ENCODE measurements at places on chromosomes 12 and 14. TPM values are rescaled to one million over a fixed set of nuclear protein-coding genes. Genes with fewer than 3 reads are reported as not detected.
A peak's percentile ranks its signal among the peaks of the same experiment; 100 is the strongest.

Gene PGF
- 0.57 TPM for total RNA-seq

Gene GRIP1
- 6.2 TPM for total RNA-seq

DNA sequence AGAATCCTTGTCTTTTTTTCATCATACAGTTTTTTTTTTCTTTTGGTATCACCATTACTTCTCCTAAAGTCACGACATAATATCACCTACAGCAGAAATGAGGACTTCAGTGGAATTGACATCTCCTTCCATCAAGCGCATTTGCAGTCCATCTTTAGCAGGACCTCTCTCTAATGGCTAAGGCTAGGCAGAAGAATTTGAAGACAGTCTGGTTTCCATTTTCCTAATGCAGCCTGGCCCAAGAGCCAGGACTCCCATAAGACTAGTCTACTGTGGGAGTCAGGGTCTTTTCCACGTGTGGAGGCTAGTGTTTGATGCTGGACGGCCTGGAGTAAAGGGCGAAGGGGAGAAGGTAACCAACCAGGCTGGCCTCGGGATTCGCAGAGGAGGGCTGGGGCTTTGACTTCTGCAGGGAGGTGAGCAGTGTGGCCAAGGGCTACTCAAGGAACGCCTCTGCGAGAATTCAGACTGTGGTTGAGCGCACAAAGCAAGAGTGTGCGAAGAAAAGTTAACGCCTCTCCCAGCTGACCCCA, 769 bp upstream of the ZNF740 start:
- DNase-seq = peak; percentile 56

- no peak for DNase-seq
Observed at GRCh38 chr14:49008363-49008762, 577.8 kb downstream of the RPS29 start.

DNA sequence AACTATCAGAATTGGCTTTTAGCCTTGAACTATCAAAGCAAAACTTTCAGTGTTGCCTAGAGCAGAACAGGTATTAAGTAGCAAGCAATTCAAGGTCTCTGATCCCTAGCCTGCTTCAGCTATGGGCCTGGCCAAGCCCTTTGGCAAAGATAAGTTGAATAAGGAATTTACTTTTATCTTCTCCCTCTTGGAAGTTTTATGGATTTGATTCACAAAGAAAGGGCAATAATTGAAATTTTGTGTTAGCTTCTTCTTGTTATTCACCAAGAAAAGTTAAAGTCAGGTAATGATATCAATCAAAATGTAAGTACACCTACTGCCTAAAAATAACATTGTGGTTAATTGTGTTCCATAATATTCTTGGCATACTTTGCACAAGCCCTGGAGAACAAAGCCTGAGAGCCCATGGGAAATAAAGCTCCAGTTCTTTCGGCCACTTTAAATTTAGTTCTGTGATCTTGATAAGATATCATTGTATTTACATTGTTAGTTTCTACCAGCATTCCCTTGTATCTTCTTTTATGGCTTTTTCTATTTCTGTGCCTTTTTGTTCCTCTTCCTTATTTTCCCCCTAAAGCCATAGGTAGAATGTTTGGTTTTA, 158.0 kb downstream of the RAD51B start:
- no peak for DNase-seq

- no peak for DNase-seq
Observed at GRCh38 chr14:81474685-81475324, 58.8 kb downstream of the SEL1L start.

DNA sequence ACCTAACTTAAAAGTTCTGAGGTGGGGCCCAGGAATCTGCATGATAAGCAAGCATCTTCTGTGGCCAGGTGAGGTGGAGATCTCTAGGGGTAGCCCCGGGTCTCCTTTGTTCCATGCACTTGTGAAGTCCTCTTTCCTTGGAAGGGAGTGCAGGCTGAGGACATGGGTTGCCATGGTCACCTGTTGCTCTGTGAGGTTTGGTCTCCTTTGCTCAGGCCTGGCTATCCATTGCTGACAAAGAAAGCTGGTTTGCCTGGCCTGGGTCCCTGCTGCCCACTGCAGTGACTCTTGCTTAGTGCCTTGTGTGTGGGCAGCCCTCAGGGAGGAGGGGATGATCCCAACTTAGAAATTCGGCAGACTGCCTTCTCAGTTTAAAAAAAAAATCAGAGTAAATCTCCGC, 11.1 kb downstream of the NRXN3 start:
- DNase-seq = no peak

GRCh38 chr14:31943861-31944255, 133.2 kb upstream of the ARHGAP5 start:
- no peak for DNase-seq

Gene DICER1
- 49.3 TPM for total RNA-seq
